ENCODE measurements at places on chromosomes 4 and X.
A peak's percentile ranks its signal among the peaks of the same experiment; 100 is the strongest.

- no peak for DNase-seq
Observed at GRCh38 chr4:22498866-22499265, 17.0 kb downstream of the ADGRA3 start.

GRCh38 chrX:47218920-47219815 lies 687 bp downstream of the CDK16 start:
- peak; percentile 45 for DNase-seq

DNA sequence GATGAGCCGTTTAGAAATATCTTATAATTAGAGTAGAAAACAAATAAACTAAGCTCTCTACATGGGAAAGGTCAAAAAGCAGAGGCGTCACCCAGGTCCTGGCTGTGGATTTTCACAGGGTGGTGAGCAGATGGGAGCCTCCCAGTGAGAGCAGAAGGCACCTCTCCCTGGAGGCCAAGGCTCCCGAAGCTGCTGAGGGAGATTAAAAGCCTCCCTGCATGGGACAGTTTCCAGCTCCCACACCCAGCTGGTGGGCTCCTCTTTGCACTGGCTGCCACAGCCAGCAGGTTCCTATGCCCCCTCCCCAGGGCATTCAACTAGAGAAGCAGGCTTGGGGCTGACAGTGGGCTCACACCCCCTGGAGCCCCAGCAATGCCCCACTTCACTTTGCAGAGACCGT lies 55.2 kb upstream of the TBC1D9 start:
- DNase-seq = no peak

GRCh38 chr4:119093042-119093827 lies 42.4 kb upstream of the MYOZ2 start:
- DNase-seq = no peak

DNA sequence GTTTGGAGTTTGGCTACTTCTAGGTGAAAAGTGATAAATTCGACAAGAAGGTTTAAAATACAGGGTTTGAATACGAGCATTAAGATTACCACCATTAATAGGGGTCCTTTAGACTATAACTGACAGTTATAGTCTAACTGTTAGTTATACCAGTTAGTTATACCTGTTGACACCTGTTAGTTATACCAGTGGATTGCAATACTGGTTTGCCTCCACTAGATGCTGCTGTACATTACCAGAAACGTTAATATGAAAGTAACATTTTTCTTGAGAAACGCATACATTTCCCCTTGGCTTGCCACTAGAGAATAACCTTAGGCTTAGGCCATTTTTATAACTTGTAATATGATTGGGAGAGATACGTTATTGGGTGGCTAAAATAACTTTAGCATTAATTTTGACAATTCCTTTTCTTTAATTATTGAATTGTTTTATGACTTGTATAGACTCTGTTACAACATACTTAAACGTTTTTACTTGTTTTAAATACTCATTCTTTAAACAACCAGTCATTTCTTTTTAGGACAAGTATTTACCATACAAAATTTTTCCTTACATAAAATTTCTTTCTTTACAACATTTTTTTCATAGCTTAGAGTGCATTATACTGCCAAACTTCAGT lies 911.2 kb downstream of the FSTL5 start:
- no peak for DNase-seq

DNA sequence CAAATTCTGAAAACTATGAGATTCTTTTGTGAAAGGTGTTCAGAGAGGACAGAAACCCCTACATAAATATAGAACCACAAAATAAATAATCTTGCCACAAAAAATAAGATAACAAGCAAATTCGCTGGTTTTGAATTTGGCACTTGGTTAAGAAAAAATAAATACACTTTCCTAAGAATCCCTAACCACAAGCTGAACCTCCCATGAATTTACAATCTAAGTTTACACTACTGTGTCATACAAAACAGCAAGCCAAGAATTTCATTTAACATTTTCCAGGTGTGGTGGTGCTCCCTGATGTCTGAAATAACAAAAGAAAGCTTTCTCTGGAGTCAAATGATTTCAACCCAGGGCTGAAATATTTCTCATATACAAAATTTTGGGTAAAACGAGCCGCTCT lies 121.0 kb downstream of the KCNIP4 start:
- no peak for DNase-seq
